A549 treated with GW870086 at 1 μM for 4 hours (cell line): ENCODE measurements at places on chromosomes 6 and 20. TPM values are rescaled to one million over a fixed set of nuclear protein-coding genes. Genes with fewer than 3 reads are reported as not detected.

The PPP1R14C gene
- total RNA-seq, result 1.5 to 1.9 TPM (median 1.6 TPM) in 5 replicates

The PRSS35 gene
- 0.07 to 0.15 TPM (median 0.09 TPM) in 4 of 5 replicates, not detected in the other for total RNA-seq

The GLYATL3 gene
- not detected in 5 replicates for total RNA-seq

The HLA-G gene
- not detected in 5 replicates for total RNA-seq

The HIVEP2 gene
- 1.9 to 4.6 TPM (median 4.6 TPM) in 5 replicates for total RNA-seq

The GRM4 gene
- total RNA-seq, result 0.08 to 0.29 TPM (median 0.10 TPM) in 5 replicates
